ENCODE measurements at places on chromosomes 6 and 20.
A peak's percentile ranks its signal among the peaks of the same experiment; 100 is the strongest.

DNA sequence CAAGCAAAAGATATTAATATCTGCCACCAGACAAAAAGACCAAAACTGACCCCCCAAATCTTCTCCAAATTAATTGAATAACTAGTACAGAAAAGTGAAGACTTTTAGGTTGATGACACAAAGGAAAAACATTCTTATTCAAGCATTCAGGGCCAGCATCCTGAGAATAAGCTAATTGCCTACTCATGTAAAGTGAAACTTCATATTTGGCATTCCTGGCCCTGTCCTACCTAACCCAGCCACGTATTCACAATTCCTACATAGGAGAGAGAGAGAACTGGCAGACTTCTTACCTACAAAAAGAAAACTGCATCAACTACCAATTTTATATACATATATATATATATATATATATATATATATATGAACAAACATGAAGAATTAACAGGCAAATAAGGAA, 4.9 kb upstream of the ASCC3 start:
- DNase-seq = no peak
- peaks cover 3% of the 10 kb centered on the region for H3K36me3 ChIP-seq
- no peak overlapping the region for H3K4me3 ChIP-seq
- H3K4me1 ChIP-seq = peaks cover 10% of the 10 kb centered on the region
- no peak overlapping the region for H3K27ac ChIP-seq

- no peak for DNase-seq
- H3K4me1 ChIP-seq = peaks cover 11% of the 10 kb centered on the region
- H3K27me3 ChIP-seq = peaks cover 2% of the 10 kb centered on the region
- H3K36me3 ChIP-seq = no peaks in the 10 kb centered on the region
- H3K27ac ChIP-seq = no peak overlapping the region
These were observed 23.3 kb upstream of the BCAS1 start for GRCh38 chr20:54093423-54094267.

GRCh38 chr6:14373648-14374437, 256.3 kb downstream of the CD83 start:
- DNase-seq = no peak
- H3K4me3 ChIP-seq = no peak overlapping the region
- no peaks in the 10 kb centered on the region for H3K27me3 ChIP-seq
- peak overlapping the region; percentile 74 for H3K27ac ChIP-seq
- H3K4me1 ChIP-seq = peaks cover 56% of the 10 kb centered on the region
- H3K36me3 ChIP-seq = no peaks in the 10 kb centered on the region

- DNase-seq = no peak
- H3K4me3 ChIP-seq = no peak overlapping the region
- no peaks in the 10 kb centered on the region for H3K27me3 ChIP-seq
- peaks cover 37% of the 10 kb centered on the region for H3K36me3 ChIP-seq
These were observed 34.6 kb upstream of the PNPLA1 start for GRCh38 chr6:36235309-36235708.

DNA sequence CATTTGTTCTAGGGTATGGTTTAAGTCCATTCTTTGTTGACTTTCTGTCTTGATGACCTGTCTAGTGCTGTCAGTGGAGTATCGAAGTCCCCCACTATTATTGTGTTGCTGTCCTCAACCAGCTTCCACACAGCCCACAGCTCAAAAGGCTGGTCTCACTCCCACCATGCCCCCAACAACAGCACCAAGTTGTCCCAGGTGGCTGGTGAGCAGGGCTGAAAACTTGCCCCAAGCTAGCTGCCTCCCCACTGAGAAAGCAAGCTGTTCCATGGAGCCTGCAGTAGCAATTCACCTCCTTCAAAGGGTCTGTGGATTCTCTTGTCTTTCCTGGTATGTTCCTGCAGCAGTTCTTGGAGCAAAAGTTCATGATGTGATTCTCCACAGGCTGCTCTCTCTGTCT, 221.0 kb downstream of the SYNDIG1 start:
- no peaks in the 10 kb centered on the region for H3K27me3 ChIP-seq
- no peak overlapping the region for H3K27ac ChIP-seq
- DNase-seq = no peak
- no peaks in the 10 kb centered on the region for H3K36me3 ChIP-seq
- H3K4me1 ChIP-seq = no peaks in the 10 kb centered on the region
- no peak overlapping the region for H3K4me3 ChIP-seq

GRCh38 chr6:30725713-30726505, 5.8 kb downstream of the TUBB start:
- H3K27me3 ChIP-seq = no peaks in the 10 kb centered on the region
- DNase-seq = no peak
- H3K36me3 ChIP-seq = peaks cover 70% of the 10 kb centered on the region
- H3K4me1 ChIP-seq = peaks cover 47% of the 10 kb centered on the region
- H3K4me3 ChIP-seq = no peak overlapping the region

DNA sequence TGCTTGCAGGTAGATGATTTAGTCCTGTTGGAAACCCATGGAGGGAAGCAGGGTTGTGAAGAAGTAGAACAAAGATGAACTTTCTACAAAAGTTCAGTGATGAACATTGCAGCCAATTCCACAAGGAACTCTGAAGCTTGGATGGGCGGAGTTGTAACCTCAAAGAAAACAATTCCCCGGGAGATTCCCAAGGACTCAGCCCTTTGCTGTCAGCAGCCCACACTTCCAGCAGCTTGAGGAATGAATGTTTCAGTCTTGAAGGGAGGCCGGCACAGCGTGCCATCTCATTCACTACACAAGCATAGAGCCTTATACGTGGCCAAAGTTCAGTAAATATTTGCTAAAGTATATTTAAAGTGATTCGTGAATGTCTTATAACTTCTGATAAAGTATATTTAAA, 269.4 kb downstream of the NKAIN2 start:
- DNase-seq = no peak
- no peak overlapping the region for H3K4me3 ChIP-seq
- no peaks in the 10 kb centered on the region for H3K27me3 ChIP-seq
- H3K27ac ChIP-seq = no peak overlapping the region
- H3K36me3 ChIP-seq = no peaks in the 10 kb centered on the region

DNA sequence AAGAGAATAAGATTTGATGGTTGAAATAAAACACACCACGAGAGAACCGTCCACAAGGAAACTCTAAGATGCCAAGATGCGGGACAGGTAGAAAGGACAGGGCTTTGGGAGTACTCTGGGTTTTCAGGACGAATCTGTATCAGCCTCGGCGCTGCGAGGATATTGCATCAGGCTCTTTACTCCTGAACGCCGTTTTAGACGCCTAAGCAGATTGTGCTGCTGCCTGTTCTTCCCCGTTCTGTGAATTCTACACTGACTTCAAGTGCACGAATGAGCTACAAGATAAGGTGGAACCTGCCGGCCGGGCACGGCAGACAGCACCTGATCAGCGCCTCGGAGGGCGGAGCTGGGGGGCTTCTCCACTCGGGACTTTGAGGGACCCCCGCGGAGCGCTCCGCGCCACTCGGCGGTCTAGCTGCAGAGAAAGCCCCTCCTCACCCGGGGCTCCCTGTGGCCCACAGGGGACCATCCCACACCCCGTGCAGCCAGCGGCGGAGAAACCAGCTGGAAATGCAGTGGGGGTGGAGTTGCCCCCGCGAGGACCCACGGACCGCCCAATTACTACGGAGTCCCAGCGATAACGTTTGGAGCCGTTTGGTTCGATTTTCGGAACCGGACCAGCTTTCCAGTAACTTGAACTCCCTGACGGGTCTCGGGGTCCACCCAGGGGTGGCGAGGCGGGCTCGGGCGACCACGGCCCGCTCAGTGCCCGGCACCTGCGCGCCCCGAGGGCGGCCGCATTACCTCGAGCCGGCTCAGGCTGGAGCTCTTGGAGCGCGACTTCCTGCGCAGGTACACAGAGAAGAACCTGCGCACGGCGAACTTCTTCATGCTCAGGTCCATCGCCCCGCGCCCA, 646 bp downstream of the RPS6KA2 start:
- no peaks in the 10 kb centered on the region for H3K36me3 ChIP-seq
- H3K27me3 ChIP-seq = peaks cover 28% of the 10 kb centered on the region
- DNase-seq = peak; percentile 38
- H3K4me3 ChIP-seq = peak overlapping the region; percentile 83
- H3K27ac ChIP-seq = peak overlapping the region; percentile 41
- H3K4me1 ChIP-seq = peaks cover 22% of the 10 kb centered on the region

- peaks cover 23% of the 10 kb centered on the region for H3K4me1 ChIP-seq
- H3K27me3 ChIP-seq = peaks cover 16% of the 10 kb centered on the region
- no peak overlapping the region for H3K4me3 ChIP-seq
These were observed 8.6 kb upstream of the ZBTB46 start for GRCh38 chr20:63839620-63840019.

DNA sequence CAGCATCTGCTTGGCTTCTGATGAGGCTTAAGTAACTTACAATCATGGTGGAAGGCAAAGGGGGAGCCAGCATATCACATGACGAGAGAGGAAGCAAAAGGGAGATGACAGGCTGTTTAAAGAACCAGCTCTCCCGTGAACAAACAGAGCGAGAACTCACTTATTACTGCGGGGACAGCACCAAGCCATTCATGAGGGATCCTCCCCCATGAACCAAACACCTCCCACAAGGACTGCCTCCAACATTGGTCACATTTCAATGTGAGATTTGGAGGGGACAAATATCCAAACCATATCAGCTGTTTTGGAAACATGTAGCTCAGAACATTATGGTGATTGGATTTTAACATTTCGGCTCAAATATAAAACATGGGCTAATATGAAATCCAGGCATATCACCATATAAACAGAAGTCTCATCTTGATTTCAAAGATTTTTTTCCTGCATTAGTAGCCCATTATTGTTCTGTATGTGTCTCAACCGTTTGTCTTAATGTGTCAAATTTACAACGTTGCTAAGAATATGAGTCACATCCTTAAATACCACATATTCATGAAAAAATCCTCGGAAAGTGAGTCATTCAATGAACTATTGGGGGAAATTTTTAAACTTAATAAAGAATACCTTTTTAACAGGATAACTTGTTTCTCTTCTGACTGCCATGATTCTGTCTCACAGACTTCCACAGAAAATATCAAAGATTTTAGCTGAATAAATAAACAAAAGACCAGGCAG, 894.3 kb downstream of the TFAP2A start:
- no peaks in the 10 kb centered on the region for H3K4me1 ChIP-seq
- no peak for DNase-seq
- H3K36me3 ChIP-seq = no peaks in the 10 kb centered on the region

GRCh38 chr20:63432577-63433325, 39.7 kb downstream of the KCNQ2 start:
- H3K4me1 ChIP-seq = peaks cover 12% of the 10 kb centered on the region
- H3K4me3 ChIP-seq = no peak overlapping the region
- peaks cover 8% of the 10 kb centered on the region for H3K27me3 ChIP-seq
- DNase-seq = no peak
- H3K36me3 ChIP-seq = no peaks in the 10 kb centered on the region
- H3K27ac ChIP-seq = no peak overlapping the region

GRCh38 chr6:148720406-148720805, 26.4 kb upstream of the UST start:
- H3K27ac ChIP-seq = no peak overlapping the region
- H3K4me3 ChIP-seq = no peak overlapping the region
- H3K36me3 ChIP-seq = no peaks in the 10 kb centered on the region

GRCh38 chr6:125151700-125152099, 1.9 kb upstream of the TPD52L1 start:
- H3K36me3 ChIP-seq = no peaks in the 10 kb centered on the region
- no peak for DNase-seq
- H3K27me3 ChIP-seq = peaks cover 34% of the 10 kb centered on the region
- H3K4me1 ChIP-seq = peaks cover 11% of the 10 kb centered on the region
- H3K4me3 ChIP-seq = no peak overlapping the region
- H3K27ac ChIP-seq = no peak overlapping the region

DNA sequence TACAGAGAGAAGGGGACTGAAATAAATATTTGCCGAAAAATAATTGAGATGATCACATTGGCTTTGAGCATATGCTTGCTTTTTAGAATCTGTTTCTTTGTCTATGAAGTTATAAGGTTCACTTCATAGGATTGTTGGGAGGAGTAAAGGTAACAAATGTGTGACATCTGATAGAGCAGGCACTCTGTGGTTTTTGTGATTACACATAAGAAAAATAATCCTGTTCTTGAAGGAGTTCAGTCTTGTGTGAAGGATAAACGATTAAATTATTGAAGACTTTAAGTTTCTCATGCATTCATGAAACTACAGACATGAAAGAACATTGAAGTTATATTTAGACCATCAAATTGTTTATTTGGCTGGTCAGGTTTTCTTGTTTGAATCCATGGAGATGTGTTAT, 45.0 kb downstream of the QKI start:
- H3K27me3 ChIP-seq = no peaks in the 10 kb centered on the region
- peaks cover 54% of the 10 kb centered on the region for H3K4me1 ChIP-seq
- H3K27ac ChIP-seq = peak overlapping the region; percentile 57

GRCh38 chr6:30121446-30122366, 8.8 kb upstream of the TRIM31 start:
- H3K27ac ChIP-seq = no peak overlapping the region
- no peaks in the 10 kb centered on the region for H3K36me3 ChIP-seq
- DNase-seq = no peak
- no peaks in the 10 kb centered on the region for H3K4me1 ChIP-seq
- H3K4me3 ChIP-seq = no peak overlapping the region
- H3K27me3 ChIP-seq = peaks cover 30% of the 10 kb centered on the region

GRCh38 chr6:54920628-54921027, 74.1 kb downstream of the FAM83B start:
- no peak for DNase-seq
- no peaks in the 10 kb centered on the region for H3K4me1 ChIP-seq
- H3K27ac ChIP-seq = no peak overlapping the region
- no peak overlapping the region for H3K4me3 ChIP-seq
- no peaks in the 10 kb centered on the region for H3K36me3 ChIP-seq
- H3K27me3 ChIP-seq = no peaks in the 10 kb centered on the region

- H3K27me3 ChIP-seq = no peaks in the 10 kb centered on the region
- peaks cover 13% of the 10 kb centered on the region for H3K4me1 ChIP-seq
- DNase-seq = no peak
These were observed 14.7 kb downstream of the UCKL1 start for GRCh38 chr20:63941282-63942081.

DNA sequence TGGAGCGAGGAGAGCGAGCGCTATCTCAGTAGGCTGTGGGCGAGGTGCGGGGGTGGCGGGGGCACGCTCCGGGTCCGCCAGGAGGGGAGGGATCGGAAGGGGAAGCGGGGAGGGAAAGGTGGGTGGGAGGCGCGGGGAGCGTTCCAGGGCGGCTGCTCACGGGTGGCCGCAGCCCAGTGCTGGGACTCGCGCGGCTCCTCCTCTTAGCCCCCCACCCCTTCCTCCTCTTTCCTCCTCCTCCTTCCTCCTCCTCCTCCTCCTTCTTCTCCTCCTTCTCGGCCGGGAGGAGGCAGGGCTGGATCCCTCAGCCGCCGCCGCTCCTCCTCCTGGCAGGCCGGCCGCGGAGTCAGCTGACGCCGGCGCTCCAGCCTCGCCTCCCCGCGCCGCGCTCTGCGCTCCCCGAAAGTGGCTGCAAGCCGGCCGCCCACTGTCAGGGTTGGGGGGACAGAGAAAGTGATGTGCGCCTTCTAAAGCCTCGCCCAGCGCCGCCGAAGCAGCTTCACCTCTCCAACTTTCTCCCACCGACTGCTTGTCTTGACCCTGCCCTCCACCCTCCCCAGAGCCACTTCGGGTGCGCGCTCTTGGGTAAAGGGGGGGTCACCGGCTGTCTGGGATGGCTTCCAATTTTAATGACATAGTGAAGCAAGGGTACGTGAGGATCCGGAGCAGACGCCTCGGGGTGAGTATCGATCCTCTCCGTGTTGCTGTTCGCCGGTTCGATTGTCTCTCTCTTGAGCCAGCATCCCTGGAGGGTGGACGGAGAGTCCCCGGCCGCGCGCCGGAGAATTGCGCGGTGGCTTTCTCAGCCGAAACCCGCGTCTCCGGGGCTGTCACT, at the start of gene DOK5:
Gene DOK5, plus strand, starts transcription at position 260 of the 835 bp plus-strand sequence. Its CDS starts 354 bp downstream, at position 614.
- no peak within 1 kb of the TSS for H3K4me3 ChIP-seq
- no peak for DNase-seq
- H3K36me3 ChIP-seq = no peaks in the 10 kb centered on the region
- no peaks in the 10 kb centered on the region for H3K4me1 ChIP-seq
- peaks cover 44% of the 10 kb centered on the region for H3K27me3 ChIP-seq
- no peak within 1 kb of the TSS for H3K27ac ChIP-seq

Data from activated B cell treated with CpG ODN at 0.5 μM for 24 hours (primary cell).